LHCN-M2 (cell line): ENCODE measurements at places on chromosomes 1 and 21. TPM values are rescaled to one million over a fixed set of nuclear protein-coding genes. Genes with fewer than 3 reads are reported as not detected.
A peak's percentile ranks its signal among the peaks of the same experiment; 100 is the strongest.

DNA sequence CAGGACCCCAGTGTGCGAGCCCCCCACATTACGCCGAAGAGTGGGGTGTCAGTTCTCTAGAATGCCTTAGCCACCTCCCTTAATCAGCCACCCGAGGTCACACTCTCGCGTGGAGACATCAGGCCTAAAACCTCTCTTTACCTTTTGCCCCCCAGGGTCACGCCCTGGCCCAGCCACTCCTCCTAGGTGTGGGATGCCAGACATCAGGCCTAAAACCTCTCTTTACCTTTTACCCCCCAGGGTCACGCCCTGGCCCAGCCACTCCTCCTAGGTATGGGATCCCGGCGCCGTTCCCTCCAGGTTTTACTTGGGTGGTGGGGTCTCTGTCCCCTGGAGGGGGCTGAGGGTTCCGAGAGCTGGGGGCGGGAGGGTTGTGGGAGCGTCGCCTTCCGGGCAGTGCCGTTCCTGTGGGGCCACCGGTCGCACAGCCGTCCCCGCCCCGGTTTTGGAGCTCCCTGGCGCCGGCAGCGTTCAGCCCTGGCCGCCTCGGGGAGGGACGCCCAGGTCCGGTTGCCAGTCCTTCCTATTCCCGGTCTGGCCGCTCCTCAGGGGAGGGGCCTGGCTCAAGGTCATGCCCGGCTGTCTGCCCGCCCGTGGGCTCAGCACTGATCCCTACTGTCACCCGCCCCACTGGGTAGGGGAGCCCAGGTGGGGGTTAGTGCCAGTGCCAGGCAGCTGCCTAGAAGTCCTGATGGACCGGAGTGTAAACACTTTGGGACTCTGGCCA lies 882 bp downstream of the VPS13D start:
- DNase-seq, result peak; percentile 19

DNA sequence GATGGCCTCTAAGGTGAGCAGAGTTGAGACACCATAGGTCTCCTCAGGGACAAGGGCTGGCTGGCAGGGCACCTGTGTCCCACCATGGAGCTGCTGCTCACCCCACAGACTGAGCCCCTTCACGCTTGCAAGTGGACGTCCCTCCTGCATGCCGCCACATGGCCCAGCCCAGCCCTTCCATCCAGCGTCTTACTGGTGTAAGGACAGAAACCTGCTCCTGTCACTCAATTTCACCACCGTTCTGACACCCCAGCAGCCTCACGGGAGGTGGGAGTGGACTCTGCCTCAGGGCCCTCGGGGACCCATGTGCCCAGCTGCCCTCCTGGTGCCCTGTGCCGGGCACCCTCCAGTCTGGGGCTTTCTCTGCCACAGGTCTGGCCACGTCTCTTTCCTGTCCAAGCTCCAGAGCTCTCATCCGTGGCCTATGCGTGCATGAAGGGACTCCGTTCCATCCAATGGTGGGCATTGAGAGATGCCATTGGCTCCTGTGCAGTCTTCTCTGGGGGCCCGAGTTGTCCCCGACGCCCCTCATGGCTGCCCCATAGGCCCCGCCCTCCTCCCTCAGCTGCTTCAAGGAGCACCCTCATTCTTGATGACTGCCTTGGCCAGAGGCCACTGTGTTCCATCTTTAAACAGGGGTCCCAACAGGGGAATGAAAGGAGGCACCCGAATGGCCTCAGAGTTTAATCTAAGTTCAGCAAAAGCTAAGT lies 42.6 kb upstream of the COL6A1 start:
- peak; percentile 30 for DNase-seq

DNA sequence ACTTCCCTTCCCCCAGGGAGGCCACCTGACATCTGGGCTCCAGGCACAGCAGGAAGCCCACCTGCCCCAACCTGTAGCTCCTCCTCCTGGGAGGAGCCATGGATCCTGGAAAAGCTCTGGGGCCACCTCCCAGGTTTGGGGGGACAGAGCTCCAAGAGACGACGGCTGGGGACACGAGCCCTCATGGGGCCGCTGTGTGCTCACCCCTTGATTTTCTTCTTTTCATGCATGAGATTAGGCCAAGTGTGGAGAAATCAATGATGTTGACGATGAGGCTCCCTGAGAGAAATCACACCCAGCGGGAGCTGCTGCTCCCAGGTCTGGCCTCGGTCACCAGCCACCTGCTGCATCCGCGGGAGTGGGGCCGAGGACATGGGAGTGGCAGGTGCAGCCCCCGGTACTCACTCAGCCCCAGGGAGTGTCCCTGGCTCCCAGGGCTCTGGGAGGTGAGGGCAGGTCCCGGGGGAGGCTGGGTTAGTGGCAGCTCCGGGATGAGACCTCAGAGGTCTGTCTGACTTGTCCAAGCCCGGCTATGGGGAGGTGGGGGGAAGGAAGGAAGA lies 8.7 kb downstream of the TNFRSF14 start:
- DNase-seq, result no peak

- DNase-seq, result no peak
Observed at GRCh38 chr1:115982400-115982799, 6.1 kb downstream of the SLC22A15 start.

- no peak for DNase-seq
Observed at GRCh38 chr1:119721896-119722295, 10.2 kb downstream of the PHGDH start.

DNA sequence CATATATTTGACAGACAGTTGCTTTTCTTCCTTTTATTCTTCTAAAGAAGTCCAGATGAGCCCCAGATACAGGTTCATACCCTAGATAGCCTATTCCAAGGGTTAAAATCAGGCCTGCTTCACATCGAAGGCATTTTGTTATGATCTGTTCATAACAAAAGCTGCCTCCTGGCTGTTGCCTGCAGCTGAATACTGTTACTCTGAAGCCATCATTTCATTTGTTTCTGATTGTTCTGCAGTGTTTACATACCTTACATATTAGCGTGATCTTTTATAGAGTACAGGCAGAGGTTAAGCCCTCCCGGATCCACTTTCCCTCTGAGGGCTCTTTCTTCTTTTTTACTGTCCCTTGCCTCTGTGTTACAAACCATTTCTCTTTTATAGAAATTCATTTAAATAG lies 219.0 kb upstream of the HOOK1 start:
- peak; percentile 75 for DNase-seq

DNA sequence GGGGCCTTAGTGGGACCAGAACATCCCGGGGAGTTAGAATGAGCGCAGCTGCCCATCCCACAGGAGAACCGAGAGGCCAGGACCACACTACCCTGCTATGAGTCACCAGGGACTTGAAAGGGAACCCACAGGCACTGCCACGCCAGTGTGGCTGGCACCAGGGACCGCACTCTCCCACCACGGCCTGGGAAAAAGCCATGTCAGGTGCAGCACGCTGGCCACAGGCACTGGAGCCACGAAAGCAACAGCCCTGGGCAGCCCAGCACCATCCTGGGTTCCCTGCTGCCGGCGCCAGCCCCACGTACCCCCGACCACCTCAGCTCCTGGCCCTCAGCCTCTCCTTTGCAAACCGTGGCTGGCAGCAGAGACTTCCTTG lies 14.1 kb upstream of the TMEM240 start:
- peak; percentile 85 for DNase-seq

GRCh38 chr1:202205523-202206190 lies 12.1 kb downstream of the LGR6 start:
- no peak for DNase-seq

- no peak for DNase-seq
Observed at GRCh38 chr1:16020325-16020724, 1.5 kb upstream of the CLCNKA start.

DNA sequence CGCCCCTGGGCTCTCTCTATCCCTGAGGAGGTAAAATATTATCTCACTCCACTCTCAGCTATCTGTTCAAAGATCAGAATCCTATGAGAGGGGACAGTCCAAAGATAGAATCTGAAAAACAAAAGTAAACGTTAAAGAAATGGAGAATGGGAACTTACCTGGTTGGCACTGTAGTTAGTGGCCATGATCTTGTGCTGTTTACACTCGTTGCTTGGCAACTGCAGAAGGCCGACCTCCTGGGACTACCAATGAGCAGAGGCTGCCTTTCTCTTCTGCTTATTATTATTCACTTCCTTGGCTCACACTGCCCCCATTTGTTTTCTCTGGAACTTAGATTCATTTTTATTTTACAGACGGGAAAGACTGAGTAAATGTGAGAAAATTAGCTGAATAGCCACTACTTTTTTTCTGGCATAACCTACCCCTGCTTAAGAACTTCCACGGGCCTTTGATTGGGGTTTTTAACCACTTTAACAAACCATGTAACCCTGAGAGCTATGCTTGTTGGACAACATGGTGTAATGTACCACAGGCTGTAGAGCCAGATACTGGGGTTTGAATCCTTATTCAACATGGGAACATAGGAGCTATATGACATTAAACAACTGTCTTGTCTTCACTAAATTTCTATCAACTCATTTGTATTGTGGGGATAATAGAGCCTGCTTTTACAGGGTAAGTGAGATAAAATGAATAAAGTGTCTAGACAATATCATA lies at the start of gene CFAP126:
CFAP126 (minus strand) TSS at position 193 of the 717 bp plus-strand sequence; CDS start at position 185, 8 bp downstream.
- peak; percentile 75 for DNase-seq

DNA sequence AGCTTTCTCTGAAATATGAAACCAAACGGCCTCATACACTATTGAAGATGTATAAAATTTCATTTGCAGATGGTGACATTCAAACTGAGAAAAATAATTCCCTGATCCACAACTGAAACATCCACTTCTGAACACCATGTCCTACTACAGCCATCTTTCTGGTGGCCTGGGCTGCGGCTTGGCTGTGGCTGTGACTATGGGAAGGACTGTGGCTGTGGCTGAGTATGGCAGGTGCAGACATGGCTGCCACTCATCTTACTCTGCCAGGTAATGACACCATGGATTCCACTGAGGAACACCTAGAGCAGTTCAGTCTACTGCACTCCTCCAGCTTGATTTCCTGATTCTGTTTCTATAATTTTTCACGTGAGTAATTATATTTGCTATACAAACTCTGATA lies at the start of gene KRTAP20-4:
KRTAP20-4 (plus strand) TSS at position 106 of the 400 bp plus-strand sequence.
- no peak for DNase-seq

GRCh38 chr21:42414066-42414465 lies 10.4 kb downstream of the UBASH3A start:
- no peak for DNase-seq

DNA sequence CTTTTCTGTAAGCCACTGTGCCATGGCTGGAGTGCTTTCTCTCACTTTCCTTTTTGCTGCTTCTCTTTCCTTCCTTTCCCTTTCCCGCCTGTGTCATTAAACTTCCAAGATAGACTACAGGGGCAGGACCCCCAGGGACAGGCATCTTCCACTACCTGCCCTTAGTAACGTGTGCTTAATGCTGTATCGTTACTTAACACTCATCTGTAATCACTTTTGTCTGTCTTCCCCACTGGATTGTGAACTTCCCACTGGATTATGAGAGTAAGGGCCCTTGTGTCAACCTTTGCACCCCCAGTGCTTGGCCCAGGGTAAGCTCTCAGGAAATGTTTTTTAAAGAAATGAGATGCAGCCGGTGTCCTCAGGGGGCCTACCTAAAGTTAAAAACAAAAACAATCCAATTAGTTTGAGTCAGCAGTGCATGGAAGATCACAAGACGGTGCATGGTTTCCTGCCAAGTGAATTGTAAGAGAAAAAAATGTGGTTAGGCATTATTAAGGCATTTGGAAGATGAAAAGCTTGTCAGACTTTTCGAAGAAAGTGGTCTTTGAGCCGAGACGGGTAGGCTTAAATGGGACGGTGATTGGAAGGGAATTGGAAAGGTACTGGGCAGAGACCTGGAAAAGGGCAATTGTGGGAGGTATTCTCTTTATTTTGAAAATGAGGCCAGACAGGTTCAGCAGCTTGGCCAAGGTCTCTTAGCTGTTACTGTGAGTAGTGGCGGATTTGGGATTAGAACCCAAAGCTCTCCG lies 958 bp downstream of the LYPLAL1 start:
- DNase-seq, result peak; percentile 72

GRCh38 chr1:38269923-38270848 lies 223.6 kb upstream of the POU3F1 start:
- DNase-seq, result no peak

- no peak for DNase-seq
Observed at GRCh38 chr1:220726634-220727033, 21.5 kb upstream of the MTARC2 start.

GRCh38 chr1:167258858-167259257 lies 38.2 kb downstream of the POU2F1 start:
- DNase-seq, result no peak

- DNase-seq, result peak; percentile 59
Observed at GRCh38 chr1:224490549-224491537, 56.2 kb upstream of the WDR26 start.

DNA sequence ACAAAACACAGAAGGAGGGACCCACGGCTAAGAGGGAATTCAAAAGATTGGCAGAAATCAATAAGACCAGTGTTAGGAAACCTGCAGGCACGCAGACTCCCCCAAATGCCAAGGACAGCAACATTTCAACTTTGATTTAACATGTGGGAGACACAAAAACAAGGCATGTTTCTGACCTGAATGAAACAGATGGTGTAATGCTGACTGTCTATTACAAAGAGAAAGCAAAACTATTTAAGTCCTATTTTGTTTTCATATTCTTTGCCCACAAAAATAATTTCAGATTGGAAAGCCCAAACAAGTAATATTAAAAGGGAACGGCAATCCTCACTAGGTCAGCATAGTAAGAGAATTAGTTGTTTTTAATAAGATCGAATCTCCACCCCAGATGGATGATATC lies 107.9 kb downstream of the S1PR1 start:
- DNase-seq, result no peak

DNA sequence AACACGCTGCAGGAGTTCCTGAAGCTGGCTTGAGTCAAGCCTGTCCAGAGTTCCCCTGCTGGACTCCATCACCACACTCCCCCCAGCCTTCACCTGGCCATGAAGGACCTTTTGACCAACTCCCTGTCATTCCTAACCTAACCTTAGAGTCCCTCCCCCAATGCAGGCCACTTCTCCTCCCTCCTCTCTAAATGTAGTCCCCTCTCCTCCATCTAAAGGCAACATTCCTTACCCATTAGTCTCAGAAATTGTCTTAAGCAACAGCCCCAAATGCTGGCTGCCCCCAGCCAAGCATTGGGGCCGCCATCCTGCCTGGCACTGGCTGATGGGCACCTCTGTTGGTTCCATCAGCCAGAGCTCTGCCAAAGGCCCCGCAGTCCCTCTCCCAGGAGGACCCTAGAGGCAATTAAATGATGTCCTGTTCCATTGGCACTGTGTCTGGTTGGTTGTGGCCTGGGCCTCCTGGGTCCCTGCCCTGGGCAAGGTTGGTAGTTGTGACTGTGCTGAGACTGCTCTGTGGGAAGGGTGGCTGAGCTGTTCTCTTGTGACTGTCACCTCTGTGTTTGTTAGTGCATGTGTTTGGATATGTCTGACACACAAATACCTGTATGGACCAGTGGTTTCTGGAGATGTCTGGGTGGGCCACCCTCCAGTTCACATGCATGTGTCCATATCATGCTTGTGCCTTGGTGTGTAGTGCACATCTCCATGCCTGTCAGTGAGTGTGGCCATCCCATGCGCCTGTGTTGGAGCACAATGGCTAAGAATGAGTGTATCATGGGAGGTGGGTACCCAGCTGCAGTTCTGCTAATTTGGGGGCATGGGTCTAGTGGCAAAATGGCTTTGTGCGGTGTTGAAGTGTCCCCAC lies 1.4 kb downstream of the SH3BGRL3 start:
- peak; percentile 17 for DNase-seq

GRCh38 chr1:91171898-91172297 lies 150.1 kb upstream of the ZNF644 start:
- DNase-seq, result no peak

GRCh38 chr1:30788580-30789387 lies 31.2 kb upstream of the LAPTM5 start:
- peak; percentile 89 for DNase-seq

GRCh38 chr21:42306366-42307035 lies 8.7 kb downstream of the TFF3 start:
- DNase-seq, result no peak

NTRK1 gene
- 0.19 TPM in 1 of 2 replicates, not detected in the other for total RNA-seq

CFAP57 gene
- not detected in 2 replicates for total RNA-seq
